ENCODE measurements at places on chromosomes 7 and 10. TPM values are rescaled to one million over a fixed set of nuclear protein-coding genes. Genes with fewer than 3 reads are reported as not detected.

Gene GHRHR
- not detected for polyA plus RNA-seq

Gene GDF10
- not detected for polyA plus RNA-seq

Gene TMEM106B
- 35.9 TPM for polyA plus RNA-seq

Gene GBX1
- not detected for polyA plus RNA-seq

Gene ITIH5
- not detected for polyA plus RNA-seq

Gene CPVL
- polyA plus RNA-seq, result 1.3 TPM

DNA sequence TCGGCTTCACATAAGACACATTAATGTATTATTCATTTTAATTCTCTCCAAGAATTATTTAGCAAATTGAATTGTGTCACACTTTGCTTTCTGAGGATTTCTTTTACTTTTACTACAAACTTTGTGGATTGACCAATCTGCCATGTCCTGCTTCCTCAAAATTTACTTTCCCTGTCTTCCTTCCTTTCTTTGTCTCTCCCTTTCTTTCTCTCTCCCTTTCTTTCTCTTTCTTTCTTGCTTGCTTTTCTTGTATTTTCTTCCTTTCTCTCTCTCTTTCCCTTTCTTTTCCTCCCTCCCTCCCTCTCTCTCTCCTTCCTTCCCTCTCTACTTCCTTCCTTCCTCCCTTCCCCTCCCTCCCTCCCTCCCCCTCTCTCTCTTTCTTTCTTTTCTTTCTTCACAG is 37.8 kb downstream of the SP8 start:
- DNase-seq, result no peak

DNA sequence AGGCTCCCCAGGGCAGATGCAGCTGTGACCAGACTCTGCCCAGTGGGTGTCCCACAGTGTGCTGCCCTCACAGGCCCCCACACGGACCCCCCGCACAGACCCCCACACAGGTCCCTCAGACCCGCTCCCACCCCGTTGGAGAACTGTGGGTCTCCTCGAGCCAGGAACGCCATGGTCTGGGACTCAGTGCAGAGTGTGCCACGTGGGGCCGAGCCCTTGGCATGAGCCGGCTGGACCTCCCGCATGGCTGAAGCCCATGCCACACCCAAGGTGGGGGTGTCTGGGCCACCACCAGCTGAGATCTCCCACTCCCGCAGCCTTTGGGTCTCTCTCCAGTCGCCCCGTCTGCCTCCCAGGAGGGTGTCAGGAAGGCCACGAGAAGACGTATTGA is 34.3 kb downstream of the JAKMIP3 start:
- DNase-seq, result no peak

DNA sequence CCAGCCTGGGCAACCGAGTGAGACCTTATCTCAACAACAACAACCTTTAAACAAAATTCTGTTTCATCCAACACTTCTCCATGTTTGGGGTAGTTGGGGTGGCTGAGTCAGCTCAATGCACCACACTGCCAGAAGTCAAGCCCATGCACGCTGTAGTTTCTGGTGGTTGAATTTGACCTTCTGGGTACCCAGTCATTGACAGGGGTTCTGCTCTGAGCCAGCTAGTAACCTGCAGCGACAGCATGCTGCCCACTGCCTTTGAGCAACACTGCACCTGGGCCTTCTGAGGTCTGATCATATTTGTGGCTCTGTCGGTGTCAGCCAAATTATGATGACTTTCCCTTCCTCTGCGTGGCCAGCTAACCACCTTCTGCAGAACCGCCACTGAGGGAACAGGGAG is 84.6 kb upstream of the ZNF438 start:
- no peak for DNase-seq

DNA sequence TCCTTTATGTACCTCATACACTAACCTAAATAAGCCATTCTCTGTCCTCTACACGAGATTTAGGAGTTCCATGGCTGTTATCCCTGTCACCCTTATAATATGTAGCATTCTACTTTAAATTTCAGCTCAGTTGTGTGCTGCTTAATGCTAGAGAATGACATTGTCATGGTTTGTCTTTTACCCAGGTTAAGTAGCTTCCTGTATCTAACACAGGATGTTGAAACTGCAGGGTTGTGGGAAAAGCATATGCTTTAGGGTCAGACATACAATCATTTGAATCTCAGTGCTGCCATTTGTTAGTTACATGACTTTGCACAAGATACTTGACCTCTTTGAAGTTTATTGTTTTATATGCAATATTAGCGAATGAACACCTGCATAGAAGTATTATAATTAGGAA is 235.1 kb upstream of the CACNA2D1 start:
- no peak for DNase-seq
